ENCODE measurements at places on chromosomes 1 and 21.

DNA sequence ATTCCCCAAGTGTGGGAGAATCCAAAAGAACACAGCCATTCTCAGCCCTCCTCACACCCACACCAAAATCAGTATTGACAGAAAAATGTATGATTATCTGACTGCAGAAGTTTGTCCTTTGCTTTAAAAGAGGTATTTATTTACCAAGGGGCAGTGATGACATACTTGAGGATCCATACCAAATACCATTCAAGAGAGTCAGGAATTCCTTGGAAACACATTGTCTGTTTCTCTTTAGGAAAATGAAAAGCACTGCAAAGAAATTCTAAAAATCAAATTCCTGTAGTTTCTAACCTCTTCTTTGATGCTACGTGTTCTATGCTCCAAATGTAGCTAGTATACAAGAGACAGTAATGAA, 509.6 kb upstream of the CXADR start:
- no peak for DNase-seq

GRCh38 chr1:101081496-101082488, 56.2 kb upstream of the DPH5 start:
- no peak for DNase-seq

- DNase-seq = no peak
Measured at GRCh38 chr1:234325878-234326496, 47.3 kb upstream of the COA6 start.

GRCh38 chr21:43598416-43599120, 60.7 kb downstream of the HSF2BP start:
- DNase-seq = no peak

DNA sequence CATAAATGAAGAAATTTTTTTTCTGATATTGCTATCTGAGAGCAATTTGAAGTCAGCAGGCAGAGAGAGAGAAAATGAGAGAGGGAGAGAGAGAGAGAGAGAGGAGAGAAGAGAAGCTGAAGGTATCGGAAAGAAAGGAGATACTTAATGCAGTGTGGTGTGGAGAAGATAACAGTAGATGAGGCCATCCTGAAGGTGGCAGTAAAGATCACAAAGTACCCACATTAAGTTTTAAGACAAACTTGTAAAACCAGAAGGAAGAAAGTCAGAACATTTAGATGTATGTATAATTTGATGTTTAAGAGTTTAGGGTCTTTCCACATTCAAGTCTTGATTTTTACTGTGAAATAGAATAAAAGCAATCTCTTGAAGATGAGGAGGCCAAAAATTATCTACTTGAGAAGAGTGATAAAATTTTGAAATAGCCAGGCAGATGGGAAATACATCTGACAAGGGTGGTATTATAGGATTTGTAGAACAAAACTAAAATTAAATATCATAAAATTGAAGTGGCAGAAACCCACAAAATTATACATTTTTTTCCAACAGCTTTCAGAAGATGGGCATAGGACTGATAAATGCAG, 1753.4 kb downstream of the MRPL39 start:
- peak; percentile 11 for DNase-seq

Measured in LoVo (cell line).